ENCODE measurements at places on chromosomes 2 and 18.
A peak's percentile ranks its signal among the peaks of the same experiment; 100 is the strongest.

DNA sequence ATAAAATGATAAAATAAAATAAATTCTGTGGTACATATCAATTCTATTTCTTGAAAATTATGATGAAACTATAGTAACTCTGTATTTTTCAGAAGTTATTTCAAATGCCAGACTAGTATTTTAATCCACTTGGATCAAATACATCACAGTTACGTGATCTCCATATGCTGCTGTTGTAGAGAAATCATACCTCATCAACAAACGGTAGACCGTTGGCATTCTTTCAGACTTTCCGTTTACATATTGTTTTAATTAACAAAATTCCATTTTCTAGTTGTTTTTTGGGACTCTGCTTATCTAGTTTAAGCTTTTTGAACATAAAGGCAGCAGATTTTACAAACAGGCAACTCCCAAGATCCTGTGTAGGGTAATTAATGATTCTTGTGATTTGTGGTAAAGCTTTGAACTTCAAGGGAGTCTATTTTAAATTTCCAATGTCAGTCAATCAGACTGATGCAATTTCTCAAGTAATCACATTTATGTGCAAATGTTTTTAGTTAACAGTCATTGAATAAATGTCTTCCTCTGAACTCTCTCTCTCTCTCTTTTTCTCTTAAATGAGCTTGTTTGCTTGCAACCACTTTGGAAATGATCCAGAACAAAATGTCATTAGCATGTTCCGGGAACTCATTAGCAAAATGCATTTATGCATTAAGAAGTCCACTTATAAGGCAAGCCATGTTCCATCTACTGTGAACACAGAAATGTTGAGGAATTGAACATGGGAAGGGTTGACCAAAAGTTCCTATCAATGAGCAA is 31.8 kb downstream of the NYAP2 start:
- DNase-seq: no peak

- no peak for DNase-seq
These were observed 223.7 kb downstream of the NUP35 start for GRCh38 chr2:183347969-183348368.

- no peak for DNase-seq
These were observed 202.0 kb upstream of the LRRTM1 start for GRCh38 chr2:80506563-80506962.

DNA sequence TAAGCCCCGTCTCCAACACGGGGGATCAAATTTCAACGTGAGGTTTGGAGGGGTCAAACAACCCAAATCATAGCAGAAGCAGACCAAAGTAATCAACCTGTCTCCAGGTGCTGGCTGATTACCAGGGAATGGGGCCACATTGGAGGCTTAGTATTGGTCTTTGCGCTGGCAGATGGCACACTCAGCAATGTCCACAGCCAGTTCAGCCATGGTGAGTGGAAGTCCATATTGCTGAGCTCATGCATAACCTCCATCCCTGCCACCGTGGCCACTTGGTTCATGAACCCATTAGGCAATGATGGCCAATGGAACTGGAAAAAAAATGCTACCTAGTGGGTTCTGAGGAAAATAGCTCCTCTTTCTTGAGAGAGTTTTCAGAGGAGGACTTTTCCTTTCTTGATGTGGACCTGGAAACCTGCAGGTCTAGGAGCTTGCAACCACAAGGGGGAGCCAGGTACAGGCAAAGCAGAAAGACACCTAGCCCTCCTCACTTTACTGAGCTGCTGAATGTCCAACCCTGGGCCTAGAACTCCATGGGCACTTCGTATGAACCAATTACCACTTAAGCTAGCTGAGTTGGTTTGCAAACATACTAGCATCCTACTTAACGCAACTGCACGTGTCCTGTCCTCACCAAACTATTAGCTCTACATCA is 128.0 kb upstream of the GYPC start:
- DNase-seq: no peak

DNA sequence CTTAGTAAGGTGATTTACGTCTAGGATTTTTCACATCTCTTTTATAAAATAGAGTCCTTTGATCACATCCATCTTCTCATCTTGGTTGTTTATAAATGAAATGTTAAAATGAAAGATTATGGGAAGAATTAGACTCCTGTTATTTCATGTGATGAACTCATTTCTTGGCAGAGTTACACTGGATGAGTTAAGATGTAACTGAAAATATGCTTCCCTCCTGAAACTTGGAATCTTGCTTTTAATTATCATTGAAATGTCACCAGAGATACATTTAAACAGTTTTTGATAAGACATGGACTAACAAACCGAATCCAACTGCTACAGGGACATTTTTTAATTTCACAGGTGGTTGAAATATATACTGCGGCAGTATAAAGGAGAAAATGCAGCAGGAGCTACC is 274.0 kb downstream of the DLGAP1 start:
- DNase-seq: no peak

DNA sequence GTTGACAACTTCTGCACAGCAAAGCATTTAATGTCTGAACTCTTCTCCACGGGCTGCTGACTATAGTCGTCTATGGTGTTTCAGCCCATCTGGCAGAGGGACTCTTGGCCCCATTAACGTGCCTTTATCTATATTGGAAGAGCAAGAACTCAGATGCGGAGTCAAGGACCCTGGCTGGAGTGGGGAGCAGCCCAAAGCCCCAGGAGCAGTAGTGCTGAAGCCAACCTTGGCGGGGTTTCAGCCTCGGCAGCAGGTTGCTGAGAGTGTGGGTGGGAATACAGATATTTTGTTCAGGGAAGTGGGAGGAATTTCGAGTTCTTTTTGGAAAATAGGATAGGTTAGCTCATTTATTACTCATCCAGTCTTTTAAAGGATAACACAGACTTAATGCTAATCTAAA is 34.2 kb downstream of the TMEM17 start:
- no peak for DNase-seq

GRCh38 chr2:198059800-198060199 is 255.4 kb downstream of the PLCL1 start:
- no peak for DNase-seq

GRCh38 chr2:201132518-201132917 is 16.6 kb downstream of the CFLAR start:
- no peak for DNase-seq

- DNase-seq: no peak
These were observed 536.1 kb upstream of the RAB6C start for GRCh38 chr2:129443235-129443864.

DNA sequence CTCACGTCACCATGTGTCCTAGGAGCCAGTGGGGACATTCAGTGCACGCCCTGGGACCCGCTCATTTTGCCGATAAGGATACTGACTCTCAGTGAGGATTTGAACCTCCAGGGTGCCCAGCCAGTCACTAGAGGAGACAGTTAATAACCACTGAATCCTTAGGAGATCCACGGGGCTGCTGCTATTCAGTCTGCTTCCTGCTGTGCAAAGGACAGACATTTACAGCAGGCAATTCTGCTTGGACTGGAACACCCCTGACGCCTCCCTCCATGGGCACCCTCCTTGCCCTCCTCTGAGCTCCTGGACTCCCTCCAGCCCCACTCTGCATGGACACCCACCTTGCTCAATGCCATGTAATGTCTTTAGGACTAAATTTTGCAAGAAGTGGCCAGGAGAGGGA is 265.5 kb downstream of the EIPR1 start:
- DNase-seq: no peak

DNA sequence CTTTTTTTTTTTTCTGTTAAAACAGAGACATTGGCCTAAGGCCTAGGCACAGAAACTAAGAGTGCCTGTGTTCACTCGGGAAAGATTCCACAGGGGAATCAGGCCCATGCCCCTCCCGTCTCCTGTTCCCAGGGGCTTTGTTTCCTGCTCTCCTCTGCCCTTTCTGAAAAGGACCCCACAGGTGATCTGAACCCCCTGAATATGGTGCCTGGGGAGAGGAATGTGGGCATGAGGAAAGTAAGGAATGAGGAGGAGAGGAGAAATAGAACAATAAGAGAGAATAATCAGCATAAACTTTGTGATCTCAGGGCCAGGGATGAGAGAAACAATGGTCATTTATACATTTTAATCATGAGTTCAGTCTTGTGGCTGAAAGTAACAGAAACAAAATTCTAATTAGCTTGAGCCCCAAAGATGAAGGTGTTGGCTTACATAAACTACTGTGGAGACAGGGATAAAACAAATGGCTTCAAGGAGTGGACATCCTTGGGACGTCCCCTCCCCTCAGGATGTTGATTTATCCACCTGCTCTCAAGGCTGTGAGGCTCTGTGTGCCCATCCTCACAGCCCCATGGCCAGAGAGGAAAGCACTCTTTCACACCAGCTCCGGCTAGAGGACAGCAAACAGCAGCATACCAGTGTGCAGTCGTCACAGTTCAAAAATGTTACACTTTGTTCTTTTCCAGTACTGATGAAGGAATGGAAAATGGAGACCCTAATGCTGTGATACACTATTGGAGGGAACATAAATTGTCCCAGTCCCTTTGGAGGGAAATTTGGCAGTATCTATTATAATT is 46.4 kb upstream of the MRPL33 start:
- no peak for DNase-seq

GRCh38 chr2:50732796-50733195 is 299.1 kb downstream of the NRXN1 start:
- no peak for DNase-seq

DNA sequence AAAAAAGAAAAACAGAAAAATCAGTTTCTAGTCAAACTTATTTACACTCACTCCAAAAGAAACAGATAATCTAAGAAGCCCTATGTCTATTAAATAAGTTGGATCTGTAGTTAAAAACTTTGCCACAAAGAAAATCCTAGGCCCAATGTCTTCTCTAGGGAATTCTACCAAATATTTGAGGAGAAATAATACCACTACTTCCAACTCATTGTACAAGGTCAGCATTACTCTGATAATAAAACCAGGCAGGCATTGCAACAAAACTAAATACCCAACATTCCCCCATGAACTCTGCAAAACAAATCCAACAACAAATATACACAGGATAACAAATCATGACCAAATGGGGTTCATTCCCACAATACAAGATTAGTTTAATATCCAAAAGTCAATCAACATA is 73.8 kb upstream of the ST8SIA5 start:
- DNase-seq: no peak

- no peak for DNase-seq
These were observed 276.4 kb upstream of the HS6ST1 start for GRCh38 chr2:128594953-128595677.

DNA sequence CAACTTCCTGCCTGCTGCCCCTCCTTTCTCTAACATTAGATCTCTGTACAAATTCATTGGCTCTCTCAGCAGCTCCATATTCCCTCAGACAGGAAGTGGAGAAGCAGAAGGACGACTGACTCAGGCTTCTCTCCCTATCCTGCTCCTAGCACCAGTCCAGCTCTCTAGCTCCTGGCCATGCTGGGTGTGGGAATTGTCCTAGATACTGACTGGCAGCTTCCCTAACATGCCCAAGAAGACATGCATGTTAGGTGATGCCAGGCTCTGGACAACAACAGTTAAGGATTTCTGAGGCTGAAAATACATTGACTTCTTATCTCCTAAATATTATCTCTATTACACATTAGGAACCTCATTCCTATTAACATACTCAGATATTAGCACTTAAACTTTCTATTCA is 292.9 kb downstream of the IKZF2 start:
- no peak for DNase-seq

DNA sequence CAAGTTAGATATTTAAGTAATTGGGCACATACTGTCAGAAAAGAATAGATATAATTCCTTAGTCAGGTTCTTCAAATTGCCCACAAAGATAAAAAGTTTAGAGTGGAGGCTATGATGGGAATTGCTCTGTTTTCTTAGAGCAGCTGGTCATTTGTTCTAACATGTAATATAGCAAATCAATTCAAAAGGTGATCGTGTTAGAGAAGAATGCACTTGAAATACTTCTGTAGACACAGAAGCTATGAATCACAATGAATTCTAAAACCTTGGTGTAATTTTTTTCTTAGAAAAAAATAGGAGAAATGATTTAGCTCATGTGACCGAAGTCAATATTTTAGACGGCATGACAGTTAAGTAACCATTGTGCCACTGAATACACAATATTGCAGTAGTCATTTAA is 918.1 kb upstream of the LRATD1 start:
- DNase-seq: no peak

- no peak for DNase-seq
These were observed 18.0 kb downstream of the PARD6G start for GRCh38 chr18:80229363-80229762.

- no peak for DNase-seq
These were observed 155.0 kb downstream of the ARHGAP15 start for GRCh38 chr2:143284087-143284675.

GRCh38 chr2:152319822-152320570 is 15.0 kb upstream of the FMNL2 start:
- no peak for DNase-seq

GRCh38 chr2:144414324-144414845 is 105.5 kb downstream of the ZEB2 start:
- DNase-seq: no peak

DNA sequence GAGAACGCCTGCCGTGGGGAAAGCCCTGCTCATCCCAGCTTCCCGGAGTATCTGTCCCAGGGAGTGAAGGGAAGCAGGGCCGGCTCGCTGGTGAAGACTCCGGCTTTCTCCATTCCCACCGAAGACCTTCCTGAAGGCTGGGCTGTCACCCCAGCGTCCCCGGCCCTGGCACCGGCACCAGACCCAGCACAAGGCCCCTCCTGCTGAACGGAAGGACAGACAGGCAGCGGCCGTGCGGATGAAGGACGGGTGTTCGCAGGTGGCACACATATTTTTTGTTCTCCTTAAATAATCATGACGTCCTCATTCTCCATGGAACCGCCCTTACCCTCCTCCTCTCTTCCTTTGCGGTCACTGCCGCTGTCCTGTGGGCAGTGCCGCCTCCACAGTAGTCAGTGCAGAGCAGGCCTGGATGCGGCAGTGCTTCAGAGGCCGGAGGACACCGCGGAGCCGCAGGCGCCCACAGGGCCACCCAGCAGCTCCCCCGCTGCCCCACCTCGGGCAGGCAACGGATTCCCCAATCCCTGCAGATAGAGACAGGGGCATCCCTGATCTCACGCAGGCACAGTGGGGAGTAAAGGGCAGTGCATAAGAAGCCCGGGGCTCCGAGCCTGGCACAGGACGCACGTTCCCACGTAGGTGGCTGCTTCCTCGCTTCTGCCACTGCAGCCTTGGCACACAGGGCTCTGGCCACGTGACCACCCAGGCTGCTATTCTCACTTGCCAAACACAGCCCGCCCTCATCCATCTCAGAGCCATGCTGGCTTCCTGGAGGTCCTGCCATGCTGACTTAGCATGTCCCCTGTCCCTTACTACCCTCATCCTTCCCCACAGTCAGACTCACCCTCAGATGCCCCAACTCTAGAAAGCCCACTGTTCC is 229.7 kb downstream of the EIPR1 start:
- DNase-seq: no peak

GRCh38 chr2:159410276-159410675 is 123.8 kb upstream of the WDSUB1 start:
- no peak for DNase-seq

GRCh38 chr2:36664696-36665076 is 31.8 kb upstream of the VIT start:
- peak; percentile 62 for DNase-seq

DNA sequence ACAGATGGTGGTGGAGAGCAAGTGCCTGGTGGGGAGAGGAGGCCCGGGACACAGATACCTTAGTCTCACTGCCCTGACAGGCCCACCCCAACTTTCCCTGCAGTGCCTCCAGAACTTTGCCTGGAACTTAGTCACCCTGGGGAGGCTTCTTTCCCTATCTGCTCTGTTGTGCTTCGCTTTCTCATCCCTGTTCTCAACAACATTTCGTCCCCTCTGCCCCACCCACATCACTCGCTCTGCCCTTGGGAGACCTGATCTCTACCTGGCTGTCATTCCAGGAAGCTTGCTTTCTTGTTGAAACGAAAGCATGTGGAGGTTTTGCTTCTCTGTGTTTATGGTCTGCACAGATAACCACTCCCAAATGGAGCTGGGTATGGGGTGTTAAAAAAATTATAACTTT is 93.8 kb downstream of the PRKCE start:
- DNase-seq: no peak

GRCh38 chr2:144645083-144645778 is 125.3 kb upstream of the ZEB2 start:
- DNase-seq: no peak
